ENCODE measurements at places on chromosomes 5 and 9. TPM values are rescaled to one million over a fixed set of nuclear protein-coding genes. Genes with fewer than 3 reads are reported as not detected.

- no peak for DNase-seq
These were observed 15.0 kb upstream of the PIP5K1B start for GRCh38 chr9:68690088-68690487.

DNA sequence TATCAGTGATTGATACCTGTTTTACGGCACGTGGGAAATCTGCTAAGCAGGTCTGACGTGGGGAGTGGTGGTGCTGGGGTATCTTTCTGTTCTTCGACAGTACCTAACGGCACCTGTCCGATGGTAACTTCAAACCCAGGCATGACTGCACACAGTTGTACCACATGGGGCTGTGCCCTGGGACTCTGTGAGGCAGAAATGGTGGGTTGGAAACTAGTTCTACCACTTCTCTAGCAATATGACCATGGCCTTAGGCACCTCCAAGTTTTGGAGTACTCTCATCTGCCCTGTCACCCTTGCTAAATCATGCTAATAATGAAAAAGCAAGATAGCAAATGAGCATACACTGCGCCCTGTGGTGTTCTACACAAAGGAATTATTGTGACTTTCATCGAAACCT lies 30.9 kb downstream of the EPB41L4B start:
- no peak for DNase-seq

SLC12A7 gene
- total RNA-seq = 30.8 TPM

F2RL2 gene
- not detected for total RNA-seq

GRCh38 chr5:20340126-20340525 lies 352.1 kb upstream of the CDH18 start:
- DNase-seq = no peak

DNA sequence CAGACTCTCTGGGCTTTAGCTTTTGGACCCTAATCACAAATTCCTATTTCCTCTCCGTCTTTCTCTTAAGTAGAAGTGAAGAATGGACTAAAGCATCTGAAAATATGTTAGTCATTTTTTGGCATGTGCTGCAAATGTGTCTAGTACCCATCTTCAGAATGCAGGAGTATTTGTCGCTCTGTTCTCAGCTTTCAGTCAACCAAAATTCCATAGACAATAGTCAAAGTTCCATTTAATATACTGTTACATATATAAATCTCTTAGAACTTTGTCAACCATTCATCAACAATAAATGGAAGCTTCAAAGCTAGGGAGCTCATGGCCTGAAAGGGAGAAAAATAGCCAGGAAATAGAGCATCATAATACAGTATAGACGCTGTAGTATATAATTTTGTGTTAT lies 509.4 kb downstream of the BNC2 start:
- no peak for DNase-seq

Data from H9 (cell line).